AML-193 (cell line): ENCODE measurements at places on chromosomes 12 and 14.

DNA sequence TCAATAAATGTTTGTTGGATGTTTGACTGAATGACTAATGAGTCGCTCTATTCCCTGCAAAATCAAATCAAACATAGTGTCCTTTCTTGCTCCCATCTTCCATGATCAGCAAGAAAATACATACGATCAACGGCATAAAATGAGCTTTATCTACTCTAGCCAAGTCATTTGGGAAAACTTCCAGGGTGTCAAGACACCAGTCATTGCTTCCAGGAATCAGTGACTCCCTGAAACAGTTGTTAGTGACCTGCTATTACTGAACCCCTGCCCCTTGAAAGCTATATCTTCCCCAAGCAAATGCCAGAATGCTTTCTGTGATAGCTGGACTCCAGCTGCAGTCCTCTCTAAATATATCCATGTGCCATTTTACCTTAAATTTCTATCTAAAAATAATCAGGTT is 169.5 kb upstream of the SSTR1 start:
- no peak for DNase-seq

GRCh38 chr14:95254288-95254687 is 65.4 kb downstream of the CLMN start:
- no peak for DNase-seq

- no peak for DNase-seq
These were observed 165.7 kb upstream of the RBM19 start for GRCh38 chr12:114131824-114132223.

DNA sequence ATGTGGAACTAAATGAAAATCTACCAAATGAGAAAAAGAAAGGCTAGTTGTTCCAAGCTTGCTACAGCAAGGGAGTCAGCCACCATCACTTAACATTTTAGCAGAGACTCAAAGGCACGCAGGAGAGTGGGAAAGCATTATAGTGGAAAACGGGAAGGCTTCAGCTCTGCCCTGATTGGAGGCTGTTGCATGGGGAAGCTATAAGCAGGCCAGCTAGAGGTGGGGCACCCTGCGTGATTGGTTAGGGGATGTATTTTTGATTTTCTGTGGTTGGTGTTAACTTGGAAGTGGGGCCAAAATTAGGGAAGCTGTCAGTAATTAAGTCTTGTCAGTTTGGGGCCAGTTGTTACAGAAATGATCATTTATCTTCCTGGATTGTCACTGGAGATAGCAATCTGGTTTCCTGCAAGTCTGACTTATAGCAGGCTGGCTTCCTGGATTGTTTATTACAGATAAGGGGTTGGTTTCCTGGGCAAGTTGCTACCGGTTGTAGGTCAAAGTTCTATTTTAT is 93.9 kb downstream of the FAR2 start:
- peak; percentile 48 for DNase-seq

DNA sequence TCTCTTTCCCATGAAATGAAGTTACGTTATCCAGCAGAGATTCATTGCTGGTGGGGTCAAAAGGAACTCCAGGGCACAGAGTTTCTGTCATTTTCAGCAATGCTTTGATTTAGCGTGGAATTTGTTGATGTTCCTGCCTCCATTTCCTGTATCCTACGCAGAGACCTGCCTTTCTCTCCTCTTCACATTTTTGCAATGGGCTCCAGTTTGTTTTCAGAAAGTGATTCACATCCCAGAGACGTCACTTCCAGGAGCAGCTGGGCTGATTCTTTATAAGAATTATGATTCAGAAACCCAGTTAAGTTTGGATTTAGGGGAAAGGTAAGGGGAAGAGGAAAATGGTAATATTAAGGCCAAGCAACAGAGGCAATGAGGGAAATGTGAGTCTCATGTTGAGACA is 11.6 kb downstream of the RNASE10 start:
- no peak for DNase-seq

- DNase-seq, result no peak
These were observed 437.7 kb downstream of the ADAMTS20 start for GRCh38 chr12:43114316-43114715.
